Activated CD4-positive, alpha-beta T cell treated with anti-CD3 and anti-CD28 coated beads for 1 hour (primary cell): ENCODE measurements at places on chromosomes 11 and 22.

DNA sequence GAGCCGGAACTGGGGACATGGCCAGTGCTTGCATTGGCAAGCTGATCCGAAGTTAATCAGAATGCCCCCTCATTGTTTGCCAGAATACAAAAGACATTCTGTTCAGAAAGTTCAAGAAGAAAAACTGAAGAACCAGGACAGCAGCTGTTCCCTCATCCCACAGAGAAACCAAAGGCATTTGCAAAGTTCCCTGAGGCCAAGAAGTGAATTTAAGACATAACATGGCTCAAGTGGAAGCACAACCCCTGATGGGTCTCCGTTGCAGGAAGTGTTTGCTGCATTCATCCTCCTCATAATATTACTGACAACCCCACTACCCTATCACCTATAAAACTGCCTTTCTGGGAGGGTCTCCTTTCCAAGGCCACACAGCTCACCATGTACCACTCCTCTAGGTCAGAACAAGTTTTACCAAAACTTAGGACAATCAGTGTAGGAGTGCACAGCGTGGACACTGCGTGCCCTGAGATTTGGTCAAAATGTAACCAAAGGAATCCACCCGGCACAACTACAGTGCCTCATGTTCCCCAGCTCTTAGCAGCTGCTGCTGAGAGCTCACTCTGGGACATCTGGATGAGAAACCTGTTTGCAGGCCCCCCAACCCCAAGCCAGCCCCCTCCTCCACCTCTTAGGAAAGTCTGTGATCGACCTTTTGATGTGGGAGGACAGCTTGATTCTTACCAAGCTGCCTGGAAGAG lies 101.6 kb upstream of the AKIP1 start:
- DNase-seq = no peak

DNA sequence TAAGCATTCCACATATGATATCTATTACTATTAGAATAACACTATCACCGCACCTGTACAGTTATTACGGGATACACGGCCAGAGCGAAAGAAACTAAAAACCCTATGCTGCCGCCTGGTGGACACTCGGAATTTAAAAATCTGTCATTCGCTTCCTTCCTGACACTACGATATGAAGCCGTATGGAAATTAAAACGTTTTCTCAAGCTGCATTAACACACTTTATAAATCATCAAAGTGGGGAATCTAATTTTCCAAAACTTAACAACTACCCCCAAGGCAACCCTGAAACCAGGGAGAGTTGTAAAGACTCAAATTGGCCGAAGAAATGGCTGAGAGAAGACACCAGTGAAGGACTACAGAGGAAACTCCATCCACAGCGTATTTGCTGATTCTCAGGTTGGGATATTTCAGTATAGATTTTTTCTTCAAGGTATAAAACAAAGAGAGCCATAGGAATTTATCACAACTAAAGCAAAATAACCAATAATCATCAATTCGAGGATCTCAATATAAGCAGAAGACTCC lies 1.4 kb downstream of the CCDC73 start:
- DNase-seq = peak; percentile 44

GRCh38 chr11:57480409-57481137 lies 20.2 kb downstream of the RTN4RL2 start:
- peak; percentile 39 for DNase-seq

DNA sequence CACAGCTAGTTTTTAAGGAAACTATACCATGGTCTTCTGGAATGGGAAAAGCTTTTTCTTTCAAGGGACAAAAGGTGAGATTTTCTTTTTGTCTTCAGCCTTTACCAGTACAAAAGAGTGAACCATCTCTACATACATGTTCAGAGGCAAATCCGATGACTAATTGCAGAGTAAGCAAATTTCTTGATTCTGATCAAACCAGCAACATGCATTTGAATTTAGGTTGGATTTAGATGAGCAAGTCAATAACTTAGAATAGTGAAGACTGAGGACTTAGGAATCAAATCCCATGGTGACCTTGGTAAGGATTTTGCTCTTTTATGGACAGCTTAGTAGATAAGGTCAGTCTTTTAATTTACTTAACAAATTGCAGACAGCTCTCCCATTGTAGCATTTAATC lies 65.9 kb upstream of the BLID start:
- no peak for DNase-seq
